ENCODE measurements at places on chromosomes 2 and 18.

- DNase-seq, result no peak
Measured at GRCh38 chr2:233821196-233821595, 33.1 kb downstream of the HJURP start.

DNA sequence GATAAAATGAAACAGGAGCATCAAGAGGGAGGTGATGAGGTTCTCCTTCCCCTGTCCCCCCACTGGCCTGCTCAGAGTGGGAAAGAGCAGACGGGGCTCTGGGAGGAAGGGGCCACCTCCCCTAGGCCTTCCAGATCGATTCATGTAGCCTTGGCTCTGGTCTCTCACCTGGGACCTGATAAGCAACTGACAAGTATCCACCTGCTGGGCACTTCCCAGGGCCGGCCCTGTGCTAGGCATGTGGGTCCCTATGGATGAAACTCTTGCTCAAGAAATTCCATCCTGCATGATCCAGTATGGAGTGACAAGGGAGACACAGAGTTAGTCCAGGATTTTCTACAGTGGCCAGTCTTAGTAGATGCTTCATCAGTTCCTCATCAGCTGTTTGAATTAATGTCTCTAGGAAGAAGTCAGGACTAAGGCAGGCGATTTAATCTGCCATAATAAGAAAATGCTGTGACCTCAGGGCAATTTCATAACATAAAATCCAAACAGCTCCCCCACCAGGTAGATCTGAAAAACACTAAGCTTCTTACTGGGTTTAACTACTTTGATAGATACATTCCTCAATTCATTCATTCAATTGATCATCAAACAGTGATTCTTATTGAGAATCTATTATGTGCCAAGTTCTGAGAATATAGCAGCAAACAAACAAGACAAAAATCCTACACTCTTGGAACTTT is 44.7 kb upstream of the ZFP36L2 start:
- DNase-seq, result no peak

- peak; percentile 22 for DNase-seq
Measured at GRCh38 chr2:84792856-84793522, 87.9 kb downstream of the TRABD2A start.

GRCh38 chr2:104769096-104769495 is 84.8 kb upstream of the POU3F3 start:
- DNase-seq, result peak; percentile 95

- DNase-seq, result no peak
Measured at GRCh38 chr2:28640908-28641300, 110.7 kb upstream of the PPP1CB start.
